ENCODE measurements at places on chromosomes 6 and 20.

DNA sequence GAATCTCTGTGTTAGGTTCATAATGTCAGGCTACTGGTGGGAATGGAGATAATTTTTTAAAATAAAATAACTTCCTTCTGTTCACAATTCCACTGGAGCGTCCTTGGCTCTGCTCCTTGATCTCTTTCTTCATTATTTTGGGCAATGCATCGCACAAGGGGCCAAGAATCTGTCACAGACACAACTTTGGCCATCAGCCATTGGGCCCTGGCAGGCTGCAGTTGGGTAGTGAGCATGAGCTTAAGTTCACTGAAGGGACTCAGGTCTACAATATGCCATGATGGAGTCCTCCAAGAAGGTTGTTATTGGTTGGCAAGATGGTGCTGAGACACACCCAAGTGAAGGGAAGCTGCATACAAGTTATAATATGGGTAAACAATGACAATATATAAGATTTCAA is 40.0 kb downstream of the CYP39A1 start:
- DNase-seq: no peak

DNA sequence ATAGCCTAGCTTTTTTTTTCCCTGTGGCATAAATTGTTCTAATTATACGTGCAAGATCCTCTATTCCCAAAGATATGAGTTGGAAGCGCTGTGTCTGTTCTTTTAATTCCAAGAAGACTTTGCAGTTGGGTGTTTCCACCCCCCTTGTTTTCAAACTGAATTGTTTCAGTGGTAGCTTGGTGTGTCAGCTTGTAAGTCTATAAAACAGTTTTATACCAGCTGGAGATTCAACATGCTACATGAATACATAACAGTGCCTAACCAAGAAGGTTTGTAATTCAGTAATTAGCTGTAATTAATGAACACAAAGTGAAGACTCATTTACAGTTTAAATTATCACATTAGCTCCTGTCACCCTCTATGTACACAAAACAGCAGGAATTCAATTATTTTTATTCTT is 154.0 kb downstream of the ZNF217 start:
- no peak for DNase-seq

GRCh38 chr20:35133735-35134134 is 13.4 kb downstream of the EDEM2 start:
- DNase-seq: no peak

DNA sequence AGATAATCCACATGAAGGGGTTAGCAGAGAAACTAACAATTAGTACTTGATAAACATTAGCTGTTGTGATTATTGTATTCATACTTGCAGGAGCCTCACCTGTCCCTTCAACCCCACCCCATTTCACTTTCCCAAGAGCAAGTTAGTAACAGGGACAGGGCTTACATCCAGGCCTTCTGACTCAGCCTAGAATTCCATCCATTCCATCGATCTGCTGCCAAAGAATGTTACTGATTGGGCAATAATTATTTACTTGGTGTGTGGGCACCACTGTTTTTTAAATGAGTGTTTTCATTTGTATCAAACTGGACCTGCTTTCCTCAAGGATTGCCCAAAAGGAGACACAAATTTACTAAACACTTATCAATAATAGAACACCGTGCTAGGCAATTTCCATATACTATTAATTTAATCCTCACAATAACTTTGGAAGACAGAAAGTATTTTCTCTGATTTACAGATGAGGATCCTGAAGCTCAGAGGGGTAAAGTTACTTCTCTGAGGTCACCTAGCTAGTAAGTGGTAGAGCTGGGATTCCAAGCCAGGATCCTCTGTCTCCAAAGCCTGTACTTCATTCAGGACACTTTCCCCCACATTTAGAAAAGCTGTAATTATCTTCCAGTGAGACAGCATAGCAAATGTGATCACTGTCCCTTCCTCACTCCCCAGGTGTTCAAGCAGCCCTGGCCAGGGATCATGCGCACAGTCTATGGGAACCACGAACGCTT is 32.8 kb downstream of the GSS start:
- DNase-seq: peak; percentile 71

GRCh38 chr20:8721098-8721497 is 347.8 kb upstream of the PLCB4 start:
- DNase-seq: no peak

DNA sequence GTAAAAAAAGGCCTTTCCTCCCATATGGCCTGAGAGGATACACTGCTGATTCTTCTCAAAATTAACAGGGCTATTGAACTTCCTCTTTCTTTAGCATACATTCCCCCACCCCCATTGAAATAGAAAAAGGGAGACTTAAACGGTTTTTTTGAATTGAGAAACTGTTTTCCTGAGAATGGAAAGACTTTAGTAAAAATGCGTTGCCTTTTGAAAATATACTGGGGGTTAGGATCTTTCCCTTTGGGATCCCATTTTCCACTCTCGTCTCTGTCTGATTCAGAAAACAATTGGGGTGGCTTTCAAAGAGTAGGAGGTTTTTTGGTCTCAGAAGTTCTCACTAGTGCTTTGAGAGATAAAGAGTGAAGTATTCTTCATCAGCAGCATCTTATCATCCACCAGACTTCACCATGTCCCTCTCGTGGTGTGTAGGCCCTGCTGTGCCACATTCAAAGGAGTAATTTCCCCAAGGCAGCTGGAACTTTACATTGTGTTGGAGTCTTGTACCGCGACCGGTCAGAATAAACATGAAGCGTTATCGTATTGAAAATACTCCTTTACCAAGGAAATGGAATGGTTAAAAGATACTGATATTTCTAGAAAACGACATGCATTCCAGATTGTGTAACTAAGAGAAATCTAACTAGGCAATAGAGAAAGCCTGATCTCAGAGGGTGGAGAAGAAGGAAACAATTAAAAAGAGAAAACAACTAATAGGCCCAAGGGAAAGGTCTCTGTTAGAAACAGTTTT is 10.6 kb downstream of the MYB start:
- DNase-seq: no peak

- peak; percentile 95 for DNase-seq
Measured at GRCh38 chr6:30730601-30731435, 10.7 kb downstream of the TUBB start.

GRCh38 chr20:15475483-15475882 is 1097.8 kb downstream of the KIF16B start:
- peak; percentile 40 for DNase-seq

DNA sequence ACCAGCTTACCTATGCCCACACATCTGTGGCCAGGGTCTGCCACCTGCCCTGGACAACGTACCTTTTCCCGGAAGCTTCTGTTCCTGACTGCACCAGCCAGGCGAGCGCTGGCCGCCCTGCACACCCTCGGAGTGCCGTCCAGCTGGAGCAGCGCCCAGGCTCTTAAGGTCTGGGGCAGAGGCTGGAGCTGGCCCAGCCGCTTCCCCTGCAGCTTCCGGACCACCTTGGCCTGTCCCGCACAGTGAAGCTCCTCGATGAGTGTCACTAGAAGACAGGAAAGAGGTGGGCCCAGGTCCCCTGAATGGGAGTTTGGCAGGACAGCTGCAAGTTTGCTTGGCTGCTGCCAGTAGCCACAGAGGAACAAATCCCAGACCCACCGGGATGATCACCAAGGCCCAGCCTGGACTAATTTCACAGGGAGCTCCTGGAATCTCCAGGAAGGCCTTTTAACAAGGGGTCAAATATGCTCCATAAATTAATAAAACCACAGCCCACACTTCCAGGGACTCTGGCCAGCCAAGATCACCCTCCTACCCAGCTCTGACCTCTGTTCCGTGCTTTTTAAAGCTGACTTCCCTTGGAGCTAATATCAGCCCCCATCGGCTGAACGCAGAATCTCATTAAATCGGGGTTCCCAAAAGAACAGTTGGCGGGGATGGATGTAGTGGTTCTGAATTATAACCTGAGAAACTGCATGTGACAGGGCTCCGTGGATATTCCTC is 82.3 kb downstream of the PTPN1 start:
- DNase-seq: no peak

- no peak for DNase-seq
Measured at GRCh38 chr6:119334535-119335264, 14.9 kb downstream of the MAN1A1 start.

DNA sequence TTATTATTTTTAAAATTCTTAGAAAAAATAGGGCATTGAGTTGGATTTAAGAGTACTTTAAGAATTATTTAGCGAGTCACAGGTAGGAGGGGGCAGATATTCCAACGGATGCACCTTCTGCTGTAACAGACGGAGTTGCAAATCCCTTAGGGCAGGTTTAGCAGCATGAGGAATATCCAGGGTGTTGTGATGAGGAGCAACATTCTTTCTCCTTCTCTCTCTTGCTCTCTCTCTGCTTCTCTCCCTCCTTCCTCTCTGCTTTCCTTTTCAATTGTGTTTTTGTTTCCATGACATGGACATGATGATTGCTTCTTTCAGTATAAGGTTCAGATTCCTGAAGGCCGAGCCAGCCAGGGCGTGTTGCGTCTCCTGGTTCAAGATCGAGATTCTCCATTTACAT is 28.9 kb downstream of the CDH26 start:
- no peak for DNase-seq

- DNase-seq: no peak
Measured at GRCh38 chr6:157412791-157413190, 31.8 kb downstream of the ZDHHC14 start.

- no peak for DNase-seq
Measured at GRCh38 chr20:38460040-38460623, 12.5 kb upstream of the RALGAPB start.

DNA sequence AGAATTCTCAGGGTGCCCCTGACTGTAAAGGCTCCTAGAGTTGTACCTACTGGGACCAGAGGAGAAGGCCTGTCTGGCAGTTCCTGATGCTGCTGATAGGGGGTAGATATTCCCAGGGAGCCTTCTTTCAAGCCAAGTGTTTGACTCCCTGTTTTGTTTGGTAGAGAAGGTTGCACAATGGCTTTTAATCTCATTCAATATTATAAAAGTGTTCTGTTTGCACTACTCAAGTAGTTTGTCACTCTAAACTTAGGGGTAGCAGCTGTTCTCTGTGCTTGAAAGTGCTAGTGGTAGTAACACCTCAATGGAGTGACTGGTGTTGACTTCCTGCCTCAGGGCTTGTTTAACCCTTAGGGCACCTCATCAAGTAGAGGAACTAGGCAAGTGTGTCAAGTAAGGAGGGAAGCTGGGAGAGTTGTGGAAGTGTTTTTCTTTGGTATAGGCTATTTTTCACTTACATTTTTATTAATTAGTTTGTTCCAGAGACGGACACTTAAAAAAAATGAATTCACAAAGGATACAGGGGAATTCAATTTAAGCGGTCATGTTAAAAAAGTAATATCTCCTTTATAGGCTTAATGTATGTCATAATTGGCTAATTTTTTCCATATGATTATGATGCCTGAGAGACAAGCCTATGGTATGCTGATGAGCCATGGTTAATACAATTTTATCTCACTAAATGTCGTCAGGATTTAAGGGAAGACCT is 38.1 kb downstream of the BICRAL start:
- DNase-seq: no peak

- DNase-seq: peak; percentile 50
Measured at GRCh38 chr6:157605484-157605883, 217.6 kb upstream of the SNX9 start.

- no peak for DNase-seq
Measured at GRCh38 chr20:48898210-48898609, 23.3 kb upstream of the ARFGEF2 start.

DNA sequence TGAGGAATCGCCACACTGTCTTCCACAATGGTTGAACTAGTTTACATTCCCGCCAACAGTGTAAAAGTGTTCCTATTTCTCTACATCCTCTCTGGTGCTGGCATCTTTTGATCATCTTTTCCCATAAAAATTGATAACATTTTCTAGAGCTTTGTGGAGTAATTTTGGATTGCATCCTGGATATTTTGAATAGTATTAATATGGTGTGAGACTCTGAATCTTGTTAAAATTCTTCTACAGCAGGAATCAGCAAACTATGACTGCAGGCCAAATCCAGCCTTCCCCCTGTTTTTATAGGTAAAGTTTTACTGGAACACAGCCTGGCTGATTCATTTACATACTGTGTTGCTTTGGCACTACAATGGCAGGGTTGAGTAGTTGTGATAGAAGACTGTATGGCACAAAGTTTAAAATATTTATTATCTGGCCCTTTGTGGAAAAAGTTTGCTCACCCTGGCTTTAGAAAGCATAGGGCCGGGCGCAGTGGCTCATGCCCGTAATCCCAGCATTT is 15.0 kb upstream of the RNF8 start:
- no peak for DNase-seq

DNA sequence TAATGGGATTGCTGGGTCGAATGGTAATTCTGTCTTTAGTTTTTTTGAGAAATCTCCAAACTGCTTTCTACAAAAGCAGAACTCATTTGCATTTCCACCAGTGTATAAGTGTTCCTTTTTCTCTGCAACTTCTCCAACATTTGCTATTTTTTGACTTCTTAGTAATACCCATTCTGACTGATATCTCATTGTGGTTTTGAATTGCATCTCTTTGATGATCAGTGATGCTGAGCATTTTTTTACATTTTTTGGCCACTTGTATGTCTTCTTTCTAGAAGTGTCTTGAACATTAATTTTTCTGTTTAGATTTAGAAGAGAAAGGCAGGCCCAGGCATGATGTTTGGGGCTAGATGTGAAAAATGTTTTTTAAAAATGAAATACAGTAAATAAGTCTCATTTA is 553.1 kb upstream of the MAN1A1 start:
- no peak for DNase-seq

GRCh38 chr6:33777398-33778388 is 11.2 kb downstream of the LEMD2 start:
- no peak for DNase-seq

DNA sequence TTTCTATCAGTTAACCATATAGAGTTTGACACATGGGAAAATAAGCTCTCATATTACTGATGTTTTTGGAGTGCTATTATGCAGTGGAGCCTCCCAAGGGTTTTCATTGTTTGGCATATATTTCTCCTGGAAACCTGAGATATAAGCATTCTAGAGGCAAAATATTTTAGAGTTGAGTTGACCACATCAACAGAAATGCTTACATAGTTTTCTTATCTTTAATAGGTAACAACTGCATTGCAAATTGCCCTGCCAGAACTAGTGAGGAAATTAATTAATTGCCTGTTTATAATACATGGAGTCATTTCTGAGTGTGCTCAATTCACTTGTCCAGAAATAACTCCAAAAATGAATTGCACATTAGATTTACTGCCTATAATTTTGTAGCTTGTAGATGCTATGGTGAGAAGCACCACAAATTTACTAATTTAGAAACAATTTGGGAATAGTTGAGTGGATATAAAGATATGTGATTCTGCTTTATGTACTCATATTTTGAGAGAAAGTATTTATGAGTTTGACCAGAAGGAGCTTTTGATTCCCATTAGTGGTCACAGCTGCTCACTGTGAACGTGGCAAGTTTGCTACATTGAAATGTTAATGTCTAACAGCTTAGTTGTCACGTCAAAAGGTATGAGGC is 288.7 kb downstream of the CD109 start:
- no peak for DNase-seq

DNA sequence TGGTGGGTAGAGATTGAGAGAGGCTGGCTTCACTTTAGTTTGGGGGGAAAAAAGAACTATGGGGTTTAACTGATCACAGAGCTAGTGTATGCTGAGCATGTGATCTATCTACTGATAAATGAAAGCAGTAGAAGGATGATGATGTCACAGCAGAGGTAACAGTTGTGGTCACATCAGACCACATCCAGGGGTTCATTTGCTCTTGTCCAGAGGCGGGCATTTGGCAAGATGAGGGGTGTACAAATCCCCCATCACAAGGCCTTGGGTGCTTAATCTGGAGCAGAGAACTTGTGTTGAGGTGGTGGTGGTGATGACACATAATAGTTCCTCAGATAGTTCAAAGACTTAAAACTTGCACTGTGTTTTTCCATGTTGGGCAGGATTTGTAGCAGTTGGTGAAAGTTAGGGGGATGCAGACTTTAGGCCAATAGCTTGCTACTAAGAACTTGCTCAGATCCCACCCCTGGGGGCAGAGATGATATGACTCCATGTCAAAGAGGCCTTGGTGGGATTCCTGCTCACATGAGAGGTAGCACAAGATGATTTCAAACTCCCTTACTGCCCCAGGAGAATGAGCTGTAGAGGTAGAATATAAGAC is 63.4 kb downstream of the PRDM1 start:
- no peak for DNase-seq
